ENCODE measurements at places on chromosomes 13 and 19. TPM values are rescaled to one million over a fixed set of nuclear protein-coding genes. Genes with fewer than 3 reads are reported as not detected.

DNA sequence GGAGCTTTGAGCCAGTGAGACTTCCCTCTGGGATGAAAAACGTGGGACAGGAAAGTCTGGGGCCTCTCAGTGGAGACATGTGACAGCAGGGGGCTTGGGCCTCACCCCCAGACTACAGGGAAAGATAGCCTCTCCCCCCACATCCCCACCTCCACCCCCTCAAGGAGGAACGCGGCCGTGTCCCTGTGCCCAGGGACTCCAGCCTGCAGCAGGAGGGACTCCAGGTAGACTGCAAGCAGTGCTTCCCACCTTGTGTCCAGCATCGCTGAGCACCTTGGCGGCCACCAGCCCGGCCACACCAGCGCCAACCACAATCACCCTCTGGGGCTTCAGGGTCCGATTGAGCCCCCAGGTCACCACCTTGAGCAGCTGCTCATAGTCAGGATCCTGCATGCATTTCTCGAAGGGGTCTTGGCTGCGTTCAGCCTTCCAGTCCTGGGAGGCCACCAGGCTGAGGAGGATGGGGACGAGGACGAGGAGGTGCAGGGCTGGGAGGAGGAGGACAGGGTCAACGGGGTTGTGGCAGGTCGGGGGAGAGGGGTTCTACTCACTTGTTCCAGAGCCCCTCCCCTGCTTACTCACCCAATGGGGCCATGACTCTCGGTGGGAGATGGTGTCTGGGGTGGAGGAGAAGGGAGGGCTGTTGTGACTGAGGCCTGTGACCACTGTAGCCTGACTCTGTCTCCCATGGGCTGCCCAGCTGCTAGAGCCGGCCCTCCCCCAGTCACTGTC is 955 bp downstream of the IL4I1 start:
- no peaks in the 10 kb centered on the region for H3K36me3 ChIP-seq
- peaks cover 15% of the 10 kb centered on the region for H3K4me1 ChIP-seq

GRCh38 chr19:56076498-56076897 is 44.6 kb downstream of the ZNF787 start:
- no peak overlapping the region for H3K27ac ChIP-seq
- H3K36me3 ChIP-seq = no peaks in the 10 kb centered on the region
- no peak overlapping the region for H3K4me3 ChIP-seq
- H3K4me1 ChIP-seq = peaks cover 5% of the 10 kb centered on the region

The TLE6 gene
- 2.0 TPM for total RNA-seq

The PRTN3 gene
- total RNA-seq = not detected

- H3K36me3 ChIP-seq = no peaks in the 10 kb centered on the region
- no peak overlapping the region for H3K4me3 ChIP-seq
- no peaks in the 10 kb centered on the region for H3K4me1 ChIP-seq
- H3K27me3 ChIP-seq = no peaks in the 10 kb centered on the region
- no peak for DNase-seq
Observed at GRCh38 chr13:37274569-37275497, 169.4 kb upstream of the CSNK1A1L start.

DNA sequence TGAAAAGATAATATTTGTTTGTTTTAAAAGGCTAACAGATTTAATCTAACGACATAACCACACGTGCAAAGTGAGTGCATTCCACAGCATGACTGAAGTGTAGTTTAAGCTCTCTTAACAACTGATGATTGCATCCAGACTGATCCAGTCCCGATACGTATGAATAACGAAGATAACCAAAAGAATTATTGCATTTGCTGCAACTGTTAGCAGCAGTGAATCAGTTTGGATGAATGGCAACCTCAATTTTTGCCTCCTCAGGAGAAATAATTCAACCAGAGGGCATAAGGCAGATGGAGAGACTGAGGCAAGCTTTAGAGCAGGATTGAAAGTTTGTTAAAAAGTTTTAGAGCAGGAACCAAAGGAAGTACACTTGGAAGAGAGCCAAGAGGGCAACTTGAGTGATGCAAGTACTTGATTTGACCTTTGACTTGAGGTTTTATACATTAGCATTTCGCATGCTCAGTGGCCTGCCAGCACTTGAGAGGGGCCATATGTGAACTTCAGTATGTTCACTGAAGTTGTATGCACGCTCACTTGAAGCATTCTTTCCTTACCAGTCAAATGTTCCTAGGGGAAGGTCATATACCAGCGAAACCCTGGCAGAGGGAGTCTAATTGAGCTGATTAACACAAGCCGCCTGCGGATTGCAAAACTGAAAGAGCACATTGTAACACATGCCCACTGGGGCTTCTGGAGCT is 835.0 kb upstream of the PCDH20 start:
- H3K36me3 ChIP-seq = no peaks in the 10 kb centered on the region
- no peak for DNase-seq
- no peaks in the 10 kb centered on the region for H3K27me3 ChIP-seq
- H3K4me3 ChIP-seq = no peak overlapping the region
- H3K4me1 ChIP-seq = no peaks in the 10 kb centered on the region

The C5AR1 gene
- not detected for total RNA-seq

- no peak overlapping the region for H3K27ac ChIP-seq
- H3K4me3 ChIP-seq = no peak overlapping the region
- DNase-seq = no peak
- peaks cover 7% of the 10 kb centered on the region for H3K4me1 ChIP-seq
- H3K36me3 ChIP-seq = no peaks in the 10 kb centered on the region
- H3K27me3 ChIP-seq = no peaks in the 10 kb centered on the region
Observed at GRCh38 chr13:49625392-49626079, 2.8 kb upstream of the ARL11 start.

GRCh38 chr13:97215325-97215724 is 6.8 kb upstream of the MBNL2 start:
- no peaks in the 10 kb centered on the region for H3K36me3 ChIP-seq
- H3K4me3 ChIP-seq = no peak overlapping the region
- no peak for DNase-seq
- H3K4me1 ChIP-seq = peaks cover 5% of the 10 kb centered on the region
- no peaks in the 10 kb centered on the region for H3K27me3 ChIP-seq
- no peak overlapping the region for H3K27ac ChIP-seq

Data from SJSA1 (cell line).